ENCODE measurements at places on chromosomes 6 and 20.

GRCh38 chr6:1491591-1492319 is 102.4 kb downstream of the FOXF2 start:
- no peak for DNase-seq

GRCh38 chr6:116019428-116019827 is 41.3 kb downstream of the FRK start:
- DNase-seq, result no peak

DNA sequence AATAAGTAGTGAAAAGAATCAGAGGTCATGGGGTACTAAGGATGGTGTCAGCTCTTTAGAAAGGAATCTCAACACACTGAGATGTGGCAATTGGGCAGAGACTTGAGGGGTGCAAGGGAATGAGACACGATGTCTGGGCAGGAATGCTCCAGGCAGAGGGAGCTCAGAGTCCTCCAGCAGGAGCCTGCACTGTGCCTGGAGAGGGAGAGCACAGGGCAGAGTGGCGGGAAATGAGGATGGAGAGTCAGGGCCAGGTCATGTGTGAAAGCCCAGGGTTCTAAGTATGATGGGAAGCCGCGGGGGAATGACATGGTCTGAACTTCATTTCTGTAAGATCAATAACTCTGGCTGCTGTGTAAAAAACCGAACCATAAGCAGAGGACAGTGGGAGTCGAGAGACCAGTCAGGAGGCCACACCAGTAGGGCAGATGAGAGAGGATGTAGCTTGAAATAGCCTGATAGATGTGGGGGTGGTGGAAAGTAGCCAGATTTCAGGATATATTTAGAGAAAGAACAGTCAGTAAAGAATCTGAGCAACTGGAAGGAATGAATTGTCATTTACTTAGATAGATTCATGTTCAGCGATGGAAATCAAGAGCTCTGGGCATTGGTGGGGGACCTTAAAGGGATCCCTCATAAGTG is 133.4 kb upstream of the DTNBP1 start:
- no peak for DNase-seq

GRCh38 chr6:151180330-151181048 is 59.3 kb upstream of the AKAP12 start:
- DNase-seq, result no peak

- DNase-seq, result peak; percentile 35
Measured at GRCh38 chr20:32189691-32190615, 17.6 kb downstream of the PLAGL2 start.

DNA sequence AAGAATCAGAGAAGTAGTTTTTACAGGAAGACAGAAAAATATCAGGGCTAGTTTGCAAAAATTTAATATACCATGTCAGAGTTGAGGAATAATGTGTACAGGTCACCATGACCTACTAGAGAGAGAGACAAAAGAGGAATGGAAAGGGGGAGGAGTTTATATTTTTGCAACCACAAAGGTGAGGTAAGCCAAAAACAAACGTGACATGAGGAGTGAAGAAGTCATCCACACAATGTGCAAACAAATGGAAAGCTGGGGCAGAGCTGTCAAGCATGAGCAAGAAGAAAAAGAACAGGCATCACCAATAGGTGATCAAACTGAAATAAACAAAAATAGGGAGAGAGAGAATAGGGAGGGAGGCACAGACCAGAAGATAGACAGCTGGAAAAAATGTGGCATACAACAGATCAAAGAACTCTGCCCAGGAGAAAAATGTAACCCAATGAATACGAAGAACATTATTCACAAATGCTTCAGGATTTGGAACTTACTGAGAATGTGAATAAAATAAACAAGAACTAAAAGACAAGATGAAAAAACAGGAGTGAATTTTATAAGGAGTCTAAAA is 15.5 kb downstream of the RARS2 start:
- no peak for DNase-seq

GRCh38 chr20:4472906-4473305 is 248.8 kb upstream of the PRND start:
- no peak for DNase-seq

DNA sequence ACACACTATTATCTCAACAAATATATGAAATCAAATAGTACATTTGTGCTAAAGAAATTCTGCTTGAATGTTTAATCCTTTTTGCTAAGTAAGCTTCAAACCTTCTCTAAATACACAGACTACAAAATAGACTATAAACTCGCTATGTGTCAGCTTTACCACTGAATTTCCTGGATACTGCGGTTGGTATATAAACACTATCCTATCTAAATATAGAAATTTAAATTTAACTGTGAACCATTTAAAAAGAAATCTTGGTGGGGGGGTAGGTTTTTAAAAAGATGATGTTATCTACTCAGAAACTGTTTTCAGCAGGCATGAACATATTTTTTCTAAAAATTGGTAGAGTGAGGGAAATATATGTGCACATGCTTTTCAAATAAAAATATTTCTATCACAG is 306.5 kb upstream of the RUNX2 start:
- no peak for DNase-seq

DNA sequence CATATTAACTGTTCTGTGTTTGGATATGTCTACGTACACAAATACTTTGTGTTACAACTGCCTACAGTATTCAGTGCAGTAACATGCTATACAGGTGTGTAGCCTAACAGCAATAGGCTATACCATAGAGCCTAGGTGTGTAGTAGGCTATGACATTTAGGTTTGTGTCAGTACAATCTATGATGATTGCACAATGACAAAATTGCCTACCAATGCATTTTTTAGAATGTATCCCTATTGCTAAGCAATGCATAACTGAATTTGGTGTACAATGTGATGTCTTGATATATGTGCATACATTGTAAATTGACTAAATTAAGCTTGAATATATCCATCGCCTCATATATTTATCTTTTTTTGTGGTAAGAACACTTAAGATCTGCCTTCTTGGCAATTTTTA is 48.9 kb downstream of the C6orf118 start:
- no peak for DNase-seq

- DNase-seq, result no peak
Measured at GRCh38 chr6:152356662-152357061, 280.5 kb downstream of the SYNE1 start.

GRCh38 chr6:63804381-63804956 is 168.9 kb downstream of the PHF3 start:
- no peak for DNase-seq

GRCh38 chr6:2485116-2485515 is 239.7 kb upstream of the GMDS start:
- no peak for DNase-seq

DNA sequence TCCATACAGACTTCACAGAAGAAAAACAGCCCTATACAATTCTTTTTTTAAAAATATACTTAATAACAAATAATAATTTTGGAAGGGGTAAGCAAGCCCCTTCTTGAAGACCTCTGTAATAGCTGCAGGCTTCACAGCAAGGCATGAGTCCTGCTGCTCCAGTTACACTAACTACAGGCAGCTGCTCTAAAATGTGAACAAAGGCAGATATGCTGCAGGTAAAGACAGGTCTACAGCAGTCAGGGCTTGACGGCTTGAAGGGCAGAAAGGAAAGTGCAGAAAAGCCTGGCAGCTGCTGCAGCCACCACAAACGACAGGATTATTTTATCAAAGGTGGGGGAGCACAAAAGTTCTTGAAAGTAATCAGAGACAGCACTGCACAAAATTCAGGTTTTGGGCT is 11.3 kb downstream of the FAXC start:
- DNase-seq, result no peak

GRCh38 chr20:62824476-62825332 is 7.9 kb downstream of the COL9A3 start:
- no peak for DNase-seq

DNA sequence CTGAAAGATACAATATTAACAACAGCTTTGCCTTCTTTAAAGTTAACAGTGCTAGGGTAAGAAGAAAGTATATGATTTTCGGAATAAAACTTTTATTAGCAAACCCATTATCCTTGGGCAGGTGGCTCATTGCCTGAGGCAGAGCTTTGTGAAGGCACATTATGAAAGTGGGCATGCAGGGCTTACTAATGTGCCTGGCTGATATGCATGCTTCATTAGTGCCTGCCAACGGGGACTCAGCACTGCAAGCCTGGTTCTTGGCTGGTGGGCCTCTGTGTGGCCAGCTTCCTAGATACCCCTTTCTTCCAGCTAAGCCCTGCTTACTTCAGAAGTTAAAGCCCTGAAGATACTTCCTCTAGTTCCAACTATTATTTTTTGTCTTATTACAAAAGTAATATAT is 481.6 kb downstream of the ADGRB3 start:
- DNase-seq, result no peak

DNA sequence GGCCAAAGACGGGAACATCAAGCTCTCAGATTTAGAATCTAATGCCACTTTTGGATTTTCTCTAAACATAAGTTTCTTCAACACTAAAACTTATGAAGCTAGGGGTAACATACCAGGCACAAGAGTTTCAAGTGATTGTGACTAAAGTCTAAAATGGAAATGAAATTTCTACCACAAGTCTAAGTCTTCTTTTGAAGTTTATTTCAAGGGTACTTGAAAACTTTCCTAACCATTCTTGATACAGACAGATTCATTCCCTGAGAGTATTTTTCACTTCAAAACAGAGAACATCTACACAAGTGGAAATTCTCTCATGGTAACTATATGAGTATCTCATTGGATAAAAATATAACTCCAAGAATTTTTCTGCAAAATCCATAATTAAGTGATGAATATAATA is 56.2 kb downstream of the BTBD9 start:
- DNase-seq, result no peak

GRCh38 chr20:53489528-53489927 is 104.1 kb downstream of the ZNF217 start:
- no peak for DNase-seq

DNA sequence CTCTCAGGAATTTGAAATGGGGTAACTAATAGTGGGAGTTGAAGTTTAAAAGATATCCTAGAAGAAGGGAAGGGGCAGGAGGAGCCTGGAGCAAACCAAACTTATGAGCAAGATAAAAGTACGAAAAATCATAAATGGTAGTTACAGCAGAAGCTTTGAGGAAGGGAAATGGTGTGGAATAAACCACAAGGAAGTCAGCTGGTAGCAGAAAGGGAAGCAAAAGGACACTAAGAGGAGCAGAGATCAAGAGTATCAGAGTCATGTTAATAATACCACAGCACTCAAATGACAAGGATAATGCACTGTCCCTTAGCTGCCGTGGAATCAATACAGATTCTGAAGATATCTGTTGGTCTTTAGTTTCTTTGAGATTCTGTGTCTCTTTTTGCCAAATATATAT is 44.9 kb upstream of the CCDC28A start:
- no peak for DNase-seq

- no peak for DNase-seq
Measured at GRCh38 chr20:44702776-44703175, 12.4 kb upstream of the CCN5 start.

DNA sequence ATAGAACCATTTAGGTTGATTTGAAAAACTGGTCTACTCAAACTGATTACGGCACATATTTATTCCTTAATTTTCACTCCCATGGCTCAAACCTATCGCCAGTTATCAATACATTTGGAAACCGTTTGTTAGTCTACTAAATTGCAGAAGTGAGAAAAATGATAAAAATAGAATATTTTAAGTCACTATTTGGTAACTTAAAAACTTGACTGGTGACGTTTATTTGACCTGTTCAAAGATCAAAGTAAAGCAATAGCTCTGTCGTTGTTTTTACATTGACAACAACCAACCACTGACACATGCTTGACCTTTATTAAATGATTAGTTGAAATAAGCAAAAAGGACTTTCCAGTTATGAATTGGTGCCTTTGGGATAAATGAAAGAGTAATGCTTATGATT is 402.9 kb upstream of the MAP3K7 start:
- DNase-seq, result no peak

- DNase-seq, result no peak
Measured at GRCh38 chr20:49445176-49445575, 37.3 kb downstream of the KCNB1 start.

GRCh38 chr6:7268816-7269555 is 44.0 kb downstream of the SSR1 start:
- DNase-seq, result no peak

DNA sequence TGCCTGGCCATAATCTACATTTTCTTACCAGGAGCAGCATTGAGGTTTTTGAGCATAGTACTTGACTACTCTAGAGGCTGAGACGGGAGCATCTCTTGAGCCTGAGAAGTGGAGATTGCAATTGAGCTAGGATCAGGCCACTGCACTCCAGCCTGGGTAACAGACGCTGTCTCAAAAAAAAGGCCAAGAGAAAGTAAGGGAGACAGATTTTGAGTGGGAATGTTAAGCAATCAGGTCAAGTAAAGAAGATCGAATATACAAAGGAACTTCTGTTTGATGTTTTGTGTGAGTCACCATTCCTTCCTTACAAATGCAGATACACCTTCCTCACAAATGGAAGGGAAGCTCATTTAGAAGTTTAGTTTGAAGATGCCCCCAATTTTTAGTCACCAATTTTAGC is 4.4 kb downstream of the PNRC1 start:
- DNase-seq, result no peak

GRCh38 chr6:149440735-149441671 is 40.9 kb downstream of the SUMO4 start:
- DNase-seq, result no peak

DNA sequence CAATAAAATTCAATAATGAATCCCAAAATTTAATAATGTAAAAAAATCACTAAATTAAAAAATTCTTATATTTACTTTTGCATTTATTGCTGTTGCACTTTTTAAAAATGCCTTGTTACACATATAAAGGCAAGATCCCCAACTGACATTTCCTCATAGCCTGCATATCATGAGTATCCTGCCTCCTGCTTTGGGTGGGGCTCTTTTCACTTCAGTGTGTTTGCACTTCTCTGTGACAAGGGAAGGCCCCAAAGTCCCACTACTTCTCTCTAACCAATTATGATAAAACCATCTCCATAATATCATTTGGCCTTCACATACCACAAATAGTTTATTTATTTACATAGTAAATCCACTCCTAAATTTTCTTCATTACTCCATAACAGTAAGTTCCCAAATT is 446.1 kb upstream of the MARCKS start:
- no peak for DNase-seq

DNA sequence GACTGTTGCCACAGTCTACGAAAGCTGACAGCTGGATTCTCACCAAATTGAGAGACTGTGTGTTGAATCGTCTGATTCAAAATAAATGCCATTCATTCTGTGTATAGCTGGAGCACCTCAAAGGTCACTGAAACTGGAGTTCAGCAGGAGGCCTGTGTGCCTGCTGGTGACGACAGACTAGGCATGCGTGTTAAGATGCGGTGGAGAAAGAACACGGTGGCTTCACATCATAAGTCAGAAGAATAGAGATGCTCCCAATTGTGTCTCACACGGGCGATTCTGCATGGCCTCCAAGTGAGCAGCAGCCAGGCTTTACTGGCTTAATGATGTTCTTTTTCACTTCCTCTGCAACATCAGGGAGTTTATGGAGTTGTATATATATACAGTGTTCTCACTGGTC is 32.3 kb downstream of the SNHG17 start:
- no peak for DNase-seq

GRCh38 chr20:7627734-7628663 is 312.3 kb downstream of the HAO1 start:
- no peak for DNase-seq

GRCh38 chr20:26154224-26154623 is 457.6 kb upstream of the ZNF337 start:
- DNase-seq, result no peak
